Hair follicular keratinocyte (primary cell): ENCODE measurements at places on chromosomes 7 and 10. TPM values are rescaled to one million over a fixed set of nuclear protein-coding genes. Genes with fewer than 3 reads are reported as not detected.

Gene ARHGEF5
- total RNA-seq: 33.8 and 35.5 TPM in 2 replicates

Gene PROSER2
- total RNA-seq: 64.3 and 75.9 TPM in 2 replicates

Gene SH2D4B
- total RNA-seq: not detected in 2 replicates

Gene DKK1
- total RNA-seq: 47.6 and 70.8 TPM in 2 replicates

Gene BCAP29
- 114 and 132 TPM in 2 replicates for total RNA-seq

Gene HK1
- 143 and 163 TPM in 2 replicates for total RNA-seq

Gene WDR91
- 10.7 and 18.5 TPM in 2 replicates for total RNA-seq

Gene TAS2R5
- total RNA-seq: 0.62 TPM in 1 of 2 replicates, not detected in the other

Gene CLDN4
- 0.53 and 1.5 TPM in 2 replicates for total RNA-seq

Gene KLF14
- total RNA-seq: not detected in 2 replicates

Gene EBLN1
- total RNA-seq: not detected in 2 replicates

Gene GPR85
- 0.34 TPM in 1 of 2 replicates, not detected in the other for total RNA-seq

Gene RBP4
- not detected in 2 replicates for total RNA-seq

Gene ATRNL1
- total RNA-seq: not detected in 2 replicates

Gene SKAP2
- total RNA-seq: 10.7 and 12.1 TPM in 2 replicates

Gene MEST
- total RNA-seq: 5.6 and 20.4 TPM in 2 replicates

Gene TMEM176A
- total RNA-seq: 0.23 TPM in 1 of 2 replicates, not detected in the other

Gene VSTM4
- total RNA-seq: 0.11 TPM in 1 of 2 replicates, not detected in the other

Gene GIGYF1
- 7.9 and 9.4 TPM in 2 replicates for total RNA-seq

Gene DCLRE1A
- 3.9 and 5.7 TPM in 2 replicates for total RNA-seq

Gene CCDC71L
- total RNA-seq: 38.8 and 77.0 TPM in 2 replicates

Gene FFAR4
- not detected in 2 replicates for total RNA-seq

Gene POP7
- 40.1 and 58.6 TPM in 2 replicates for total RNA-seq

Gene TBXAS1
- 0.57 TPM in 1 of 2 replicates, not detected in the other for total RNA-seq

Gene GPR141
- not detected in 2 replicates for total RNA-seq

Gene GNAT3
- total RNA-seq: not detected in 2 replicates
